ENCODE measurements at places on chromosomes 3 and 15.

- DNase-seq, result peak; percentile 49
Measured at GRCh38 chr3:186108106-186108940, 566 bp downstream of the ETV5 start.

GRCh38 chr15:56698270-56698669 is 35.0 kb downstream of the ZNF280D start:
- DNase-seq, result no peak

GRCh38 chr3:122148941-122149627 is 34.4 kb upstream of the CASR start:
- no peak for DNase-seq

DNA sequence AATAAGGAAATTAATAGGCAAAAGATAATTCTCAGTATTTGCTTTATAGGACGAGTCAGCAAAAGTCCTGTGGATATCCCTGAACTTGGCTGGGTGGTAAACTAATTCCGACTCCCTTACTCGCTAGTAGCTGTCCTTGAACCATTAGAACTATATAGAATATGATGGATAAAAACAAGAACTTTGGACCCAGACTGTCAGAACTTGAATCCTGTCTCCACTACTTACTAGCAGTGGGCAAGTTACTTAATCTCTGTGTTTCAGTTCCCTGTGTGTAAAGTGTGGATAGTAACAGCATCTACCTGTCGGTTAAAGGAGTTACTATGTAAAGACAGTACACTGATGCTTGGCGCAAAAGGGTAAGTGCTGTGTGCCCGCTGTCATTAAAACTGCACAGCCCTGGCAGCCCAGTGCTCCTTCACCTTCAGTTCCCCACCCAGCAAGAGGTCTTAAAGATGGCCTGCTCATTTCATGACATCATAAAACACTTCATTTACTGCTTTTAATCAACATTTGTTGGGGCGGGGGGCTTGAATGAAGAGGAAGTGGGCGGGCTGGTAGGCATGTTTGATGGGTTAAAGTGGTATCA is 7.3 kb downstream of the TPM1 start:
- peak; percentile 52 for DNase-seq

- DNase-seq, result peak; percentile 12
Measured at GRCh38 chr3:124791639-124792151, 61.4 kb downstream of the UMPS start.

GRCh38 chr3:77815467-77815866 is 775.6 kb downstream of the ROBO2 start:
- no peak for DNase-seq

- peak; percentile 82 for DNase-seq
Measured at GRCh38 chr3:139111392-139112229, 66.9 kb upstream of the PRR23C start.

- no peak for DNase-seq
Measured at GRCh38 chr3:102670986-102671385, 236.2 kb downstream of the ZPLD1 start.

DNA sequence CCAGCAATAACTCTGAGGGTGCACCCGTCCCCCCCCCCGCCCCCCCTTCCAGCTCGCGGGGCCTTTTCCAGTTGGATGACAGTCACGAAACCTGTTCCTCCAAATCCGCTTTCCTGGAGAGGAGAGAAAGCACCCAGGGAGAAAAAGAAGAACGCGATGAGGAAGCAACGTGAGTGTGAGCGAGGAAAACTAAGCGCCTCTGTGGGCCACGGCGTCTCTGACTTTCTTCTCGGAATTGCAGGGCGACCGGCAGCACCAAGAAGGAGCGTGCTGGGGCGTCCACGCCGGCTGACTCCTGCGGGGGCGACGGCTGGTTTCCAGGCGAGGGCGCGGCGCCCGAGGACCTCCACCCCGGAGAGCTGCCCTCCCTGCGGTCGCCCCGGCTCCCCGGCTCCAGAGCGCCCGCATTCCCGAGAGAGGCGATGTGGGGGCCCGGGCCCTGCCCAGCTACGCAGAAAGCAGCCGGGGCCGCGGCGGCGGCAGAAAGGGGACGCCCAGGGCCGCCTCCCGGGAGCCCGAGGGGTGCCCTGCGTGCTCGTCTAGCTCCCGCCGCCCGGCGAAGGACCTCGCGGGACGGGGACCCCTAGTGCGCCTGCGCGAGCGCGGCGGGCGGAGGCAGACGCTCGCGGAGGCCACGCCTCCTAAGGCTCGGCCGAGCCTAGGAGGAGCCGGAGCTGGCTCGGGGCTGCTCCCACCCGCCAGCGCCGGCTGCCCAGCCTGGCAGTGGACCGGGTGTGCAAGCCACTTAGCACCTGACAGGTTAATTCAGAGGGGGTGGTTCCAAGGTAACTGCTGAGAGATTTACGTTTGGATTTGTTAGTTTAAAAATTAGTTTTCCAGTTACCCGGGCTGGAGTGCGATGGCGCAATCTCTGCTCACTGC is 15.3 kb upstream of the ADIPOQ start:
- DNase-seq, result peak; percentile 95

DNA sequence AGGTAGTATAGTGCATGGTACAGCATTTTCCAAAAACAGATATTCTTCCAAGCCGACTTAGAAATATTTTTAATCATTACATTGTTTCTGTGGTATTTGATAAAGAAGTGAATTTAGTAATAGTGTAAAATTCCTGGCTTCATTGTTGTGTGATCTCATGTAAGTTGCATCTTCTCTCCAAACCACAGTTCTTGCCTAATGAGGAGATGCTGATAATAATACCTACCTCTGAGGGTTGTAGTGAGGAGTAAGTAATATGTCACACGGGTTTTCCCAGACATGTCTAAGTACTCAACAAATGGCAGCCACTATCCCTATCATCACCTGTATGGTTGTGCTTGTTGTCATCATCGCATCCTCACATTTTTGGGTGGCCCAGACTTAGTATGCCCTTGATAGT is 167.3 kb downstream of the SLCO3A1 start:
- DNase-seq, result no peak

DNA sequence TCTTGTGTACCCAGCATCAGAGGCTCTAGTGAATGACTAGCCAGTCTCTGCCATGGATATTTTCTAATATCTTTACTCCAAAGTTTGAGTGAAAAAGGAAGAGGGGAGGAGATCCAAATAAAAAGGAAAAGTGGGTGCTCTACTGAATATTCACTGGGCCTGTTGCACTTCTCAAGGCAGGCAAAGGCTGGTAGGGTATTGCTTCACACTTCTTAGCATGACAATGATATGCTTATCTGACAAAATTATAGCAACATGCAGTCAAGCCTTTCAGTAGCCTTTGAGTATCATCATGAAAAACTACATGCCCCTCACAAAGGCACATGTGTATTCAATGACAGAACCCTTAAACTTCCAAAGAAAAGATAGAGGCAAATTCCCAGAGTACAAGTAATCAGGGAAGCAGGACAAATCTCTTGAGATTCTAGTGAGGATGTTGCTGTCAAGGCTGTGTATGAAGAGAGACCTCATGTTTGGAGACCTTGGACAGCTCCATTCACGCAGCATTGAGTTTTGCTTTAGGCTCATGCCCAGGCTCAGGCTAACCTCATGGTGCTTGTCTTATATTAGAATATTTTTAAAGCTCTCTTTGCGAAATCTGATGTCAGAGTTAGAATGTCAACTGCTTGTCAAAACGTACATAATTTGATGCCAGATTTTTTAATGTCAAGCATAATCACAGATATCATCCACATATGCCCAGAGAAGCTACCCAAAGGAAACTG is 506.9 kb downstream of the OCA2 start:
- no peak for DNase-seq

GRCh38 chr3:9783954-9784353 is 8.3 kb downstream of the TADA3 start:
- DNase-seq, result no peak

DNA sequence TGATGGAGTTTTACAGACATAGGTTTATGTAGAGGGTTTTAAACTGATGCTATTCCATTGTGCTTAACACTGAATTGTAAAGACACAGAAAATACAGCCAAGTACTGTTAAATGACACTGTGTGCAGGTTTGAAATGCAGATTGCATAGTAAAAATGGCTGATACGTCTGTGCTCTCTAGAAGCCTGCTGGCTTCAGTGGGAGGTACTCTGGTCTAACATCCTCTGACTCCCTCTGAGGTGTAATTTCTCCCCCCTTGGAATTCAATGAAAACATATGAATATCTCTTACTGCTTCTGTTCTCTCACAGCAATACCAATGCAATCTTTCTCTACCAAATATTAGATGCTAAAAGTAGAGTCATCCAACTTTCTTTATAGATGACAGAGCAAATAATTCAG is 176.6 kb downstream of the SLC9A9 start:
- no peak for DNase-seq

DNA sequence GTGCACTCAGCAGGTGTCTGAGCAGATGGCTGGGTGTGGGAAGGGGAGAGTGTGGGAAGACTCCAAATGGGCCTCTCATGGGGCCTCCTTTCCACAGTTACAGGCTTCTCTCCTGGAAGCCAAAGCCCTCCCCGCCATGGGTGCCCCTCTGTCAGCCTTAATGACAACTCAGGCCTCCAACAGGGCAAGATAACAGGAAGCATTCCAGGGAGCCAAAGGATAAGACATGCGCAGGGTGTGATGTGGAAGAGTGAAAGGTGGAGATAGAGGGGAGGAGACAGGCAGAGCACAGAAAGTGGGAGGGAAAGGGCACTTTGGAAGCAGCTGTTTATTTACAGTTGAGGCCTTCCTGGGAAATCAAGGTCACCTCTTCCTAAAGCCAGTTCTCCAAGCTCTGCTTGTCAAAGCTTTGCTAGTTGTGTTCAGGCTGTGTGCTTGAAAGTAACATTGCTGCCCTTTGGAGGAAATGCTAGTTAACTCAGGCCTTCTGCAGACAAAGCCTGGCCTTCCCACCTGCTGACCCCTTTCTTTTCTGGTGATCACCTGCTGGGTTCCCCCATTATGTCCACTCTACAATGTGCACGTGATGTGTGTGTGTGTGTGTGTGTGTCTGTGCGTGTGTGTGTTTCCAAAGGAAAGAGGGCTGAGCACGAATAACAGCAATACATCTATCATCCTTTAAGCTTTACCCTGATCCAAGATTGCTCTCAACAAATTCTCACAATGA is 35.2 kb upstream of the SMAD3 start:
- DNase-seq, result no peak

DNA sequence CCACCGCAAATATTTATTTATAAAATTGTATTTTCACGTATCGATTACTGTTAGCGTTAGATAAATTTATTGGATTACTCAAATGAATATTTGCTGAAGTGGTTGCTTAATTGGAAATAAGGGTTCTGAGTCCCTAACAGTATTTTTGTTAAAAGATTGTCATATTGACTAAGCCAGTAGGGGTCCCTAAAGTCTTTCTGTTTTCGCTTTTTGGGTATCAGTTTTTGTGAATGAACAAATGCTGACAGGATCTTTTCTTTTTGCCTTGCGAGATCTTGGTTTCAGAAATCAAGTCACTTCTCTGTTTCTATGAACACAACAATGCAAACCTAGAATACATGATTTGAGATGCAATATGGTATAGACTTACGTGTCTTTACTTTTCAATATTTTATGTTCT is 7.1 kb downstream of the RAD51 start:
- peak; percentile 58 for DNase-seq

All from hematopoietic multipotent progenitor cell treated with erythropoietin and hydrocortisone succinate and interleukin-3 and kit ligand, for 6 days (in vitro differentiated cells).